SHP77 treated with DMSO at 0.1 percent for 48 hours (cell line): ENCODE measurements at places on chromosomes 5 and 9.

GRCh38 chr9:137030006-137030405 lies 1.9 kb downstream of the FUT7 start:
- DNase-seq = no peak

- no peak for DNase-seq
Observed at GRCh38 chr5:75639535-75640311, 28.5 kb downstream of the ANKDD1B start.

DNA sequence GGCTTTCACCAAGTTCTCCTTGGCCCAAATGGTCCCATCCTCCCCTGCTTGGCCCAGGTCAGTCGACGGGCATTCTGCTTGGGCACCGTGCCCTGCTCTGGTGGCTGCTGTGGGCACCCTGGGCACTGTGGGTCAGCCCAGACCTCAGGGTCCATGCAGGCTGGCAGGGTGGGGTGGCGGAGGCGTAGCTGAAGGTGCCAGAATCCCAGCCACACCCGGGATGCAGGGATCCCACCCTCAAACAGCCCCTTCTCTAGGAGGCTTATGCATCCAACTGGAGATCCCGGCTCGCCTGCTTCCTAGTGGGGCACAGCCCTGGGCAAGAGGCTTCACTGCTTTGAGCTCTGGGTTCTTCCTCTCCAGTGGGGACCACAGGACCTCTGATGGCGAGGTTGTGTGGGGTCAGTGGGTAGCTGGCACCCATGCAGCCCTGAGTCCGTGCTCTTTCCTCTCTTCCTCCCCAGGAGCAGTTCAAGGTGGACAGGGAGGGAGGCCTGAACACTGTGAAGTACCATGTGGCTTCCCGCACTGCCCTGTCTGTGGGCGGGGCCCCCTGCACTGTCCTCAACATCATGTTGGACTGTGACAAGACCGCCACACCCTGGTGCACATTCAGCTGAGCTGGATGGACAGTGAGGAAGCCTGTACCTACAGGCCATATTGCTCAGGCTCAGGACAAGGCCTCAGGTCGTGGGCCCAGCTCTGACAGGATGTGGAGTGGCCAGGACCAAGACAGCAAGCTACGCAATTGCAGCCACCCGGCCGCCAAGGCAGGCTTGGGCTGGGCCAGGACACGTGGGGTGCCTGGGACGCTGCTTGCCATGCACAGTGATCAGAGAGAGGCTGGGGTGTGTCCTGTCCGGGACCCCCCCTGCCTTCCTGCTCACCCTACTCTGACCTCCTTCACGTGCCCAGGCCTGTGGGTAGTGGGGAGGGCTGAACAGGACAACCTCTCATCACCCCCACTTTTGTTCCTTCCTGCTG lies 9.4 kb downstream of the B4GALT7 start:
- DNase-seq = no peak

- no peak for DNase-seq
Observed at GRCh38 chr5:176388003-176388443, 375 bp downstream of the NOP16 start.

GRCh38 chr5:75716715-75717081 lies 539 bp downstream of the POC5 start:
- DNase-seq = no peak

DNA sequence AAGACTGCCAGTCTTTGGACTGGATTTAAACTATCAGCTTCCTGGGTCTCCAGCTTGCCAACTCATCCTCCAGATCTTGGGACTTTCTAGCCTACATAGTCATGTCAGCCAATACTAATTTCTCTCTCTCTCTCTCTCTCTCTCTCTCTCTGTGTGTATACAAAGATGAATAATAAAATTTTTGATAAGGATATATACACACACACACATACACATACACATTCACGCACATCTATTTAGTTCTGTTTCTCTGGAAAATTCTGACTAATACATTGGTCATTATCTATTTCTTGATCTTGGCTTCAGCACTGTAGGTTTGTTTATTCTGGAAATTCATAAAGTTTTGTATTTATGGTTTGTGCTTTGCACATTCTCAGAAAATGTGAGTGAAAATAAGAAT lies 1606.2 kb upstream of the NUDT12 start:
- no peak for DNase-seq

- no peak for DNase-seq
Observed at GRCh38 chr9:83930881-83931280, 9.6 kb upstream of the KIF27 start.

GRCh38 chr5:72510610-72511181 lies 3.5 kb upstream of the ZNF366 start:
- no peak for DNase-seq

- DNase-seq = no peak
Observed at GRCh38 chr9:16515207-16515606, 355.3 kb downstream of the BNC2 start.

DNA sequence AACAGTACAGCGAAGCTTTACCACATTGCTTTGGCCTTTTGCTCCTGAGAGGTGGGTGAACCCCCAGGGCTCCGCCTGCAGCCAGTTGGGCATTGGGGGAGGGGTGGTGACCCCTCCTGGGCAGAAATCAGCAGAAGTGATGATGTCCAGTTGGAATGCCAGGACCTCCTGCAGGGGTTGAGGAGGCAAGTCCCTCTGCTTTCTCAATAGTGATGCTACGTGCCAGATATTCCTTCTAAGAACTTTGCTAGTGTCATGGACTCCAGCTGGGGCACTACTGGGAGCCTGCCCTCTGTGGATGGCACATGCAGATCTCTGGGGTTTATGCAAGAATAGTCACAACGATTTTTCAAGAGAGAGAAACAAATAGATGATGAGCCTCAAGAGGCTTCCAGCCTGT lies 95.6 kb downstream of the NDFIP1 start:
- DNase-seq = no peak

- no peak for DNase-seq
Observed at GRCh38 chr5:159514229-159514810, 184.0 kb upstream of the IL12B start.

GRCh38 chr5:64018966-64019365 lies 56.7 kb upstream of the HTR1A start:
- no peak for DNase-seq

DNA sequence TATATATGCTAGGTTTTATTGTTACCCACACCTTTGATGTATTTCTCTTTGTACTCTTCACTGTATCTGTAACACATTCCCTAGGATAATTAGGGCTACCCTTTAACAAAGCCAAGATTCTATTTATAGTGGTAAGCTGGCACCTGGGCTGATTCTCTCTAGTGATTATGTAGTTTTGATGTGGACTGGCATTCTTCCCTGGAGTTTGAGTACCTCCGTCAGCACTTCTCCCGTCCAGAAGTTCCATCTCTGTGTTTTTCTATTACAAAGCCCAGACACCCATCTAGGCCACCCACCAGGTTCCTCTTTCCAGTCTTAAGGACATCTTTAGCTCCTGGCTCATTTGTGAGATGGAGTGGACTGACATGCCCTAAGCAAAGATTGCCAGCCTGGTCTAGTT lies 55.9 kb upstream of the CDKN2B start:
- no peak for DNase-seq

DNA sequence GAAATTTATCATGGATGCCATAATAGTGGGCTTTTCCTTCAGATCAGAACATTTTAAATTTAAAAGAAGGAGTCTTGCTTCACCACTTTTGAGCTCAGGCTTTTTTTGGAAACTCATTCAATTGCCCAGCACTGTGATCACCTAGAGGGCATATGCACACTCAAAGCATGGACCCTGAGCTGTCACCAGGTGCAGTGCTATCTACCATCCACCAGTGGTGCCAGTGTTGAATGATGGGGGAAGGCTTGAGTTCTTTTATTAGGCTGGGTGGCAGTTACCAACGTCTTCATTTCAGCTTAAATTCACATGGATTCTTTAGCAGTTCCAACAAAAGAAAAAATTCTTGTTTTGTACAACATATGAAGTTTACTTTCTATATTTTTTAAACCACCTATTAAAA lies 164.1 kb downstream of the CFAP90 start:
- DNase-seq = no peak

- DNase-seq = no peak
Observed at GRCh38 chr9:98594546-98595160, 114.1 kb downstream of the GABBR2 start.

- DNase-seq = no peak
Observed at GRCh38 chr9:132673355-132673754, 3.1 kb downstream of the GTF3C4 start.

DNA sequence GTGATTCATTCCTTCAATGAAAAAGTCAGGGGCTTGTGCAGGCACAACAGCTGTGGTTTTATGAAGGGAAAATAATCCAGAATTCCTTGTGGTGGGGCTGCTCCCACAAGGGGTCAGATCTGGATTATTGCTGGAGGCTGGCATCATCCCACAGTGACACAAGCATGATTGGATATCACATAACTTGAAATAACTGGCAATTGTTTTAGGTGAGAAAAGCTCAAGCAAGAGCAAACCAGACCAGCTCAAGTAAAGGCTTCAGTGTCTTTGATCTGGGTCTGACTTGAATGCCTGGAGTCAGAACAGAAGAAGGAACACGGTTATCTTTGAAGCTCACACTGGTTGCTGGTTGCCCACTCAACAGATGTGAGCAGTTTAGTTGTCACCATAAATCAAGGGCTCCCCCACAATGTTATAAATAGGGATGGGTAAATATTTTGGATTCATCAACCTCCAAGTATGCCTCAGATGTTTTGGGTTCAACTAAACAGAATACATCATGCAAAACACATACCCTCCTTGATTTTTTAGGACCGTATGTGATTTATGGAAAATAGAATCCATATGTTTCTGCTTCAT lies 3.1 kb upstream of the ZNF474 start:
- DNase-seq = no peak

- DNase-seq = no peak
Observed at GRCh38 chr9:130806327-130806716, 28.7 kb upstream of the ABL1 start.

GRCh38 chr5:123810746-123811340 lies 298.9 kb downstream of the CSNK1G3 start:
- DNase-seq = no peak

- DNase-seq = no peak
Observed at GRCh38 chr5:150109921-150110320, 23.6 kb upstream of the CSF1R start.

DNA sequence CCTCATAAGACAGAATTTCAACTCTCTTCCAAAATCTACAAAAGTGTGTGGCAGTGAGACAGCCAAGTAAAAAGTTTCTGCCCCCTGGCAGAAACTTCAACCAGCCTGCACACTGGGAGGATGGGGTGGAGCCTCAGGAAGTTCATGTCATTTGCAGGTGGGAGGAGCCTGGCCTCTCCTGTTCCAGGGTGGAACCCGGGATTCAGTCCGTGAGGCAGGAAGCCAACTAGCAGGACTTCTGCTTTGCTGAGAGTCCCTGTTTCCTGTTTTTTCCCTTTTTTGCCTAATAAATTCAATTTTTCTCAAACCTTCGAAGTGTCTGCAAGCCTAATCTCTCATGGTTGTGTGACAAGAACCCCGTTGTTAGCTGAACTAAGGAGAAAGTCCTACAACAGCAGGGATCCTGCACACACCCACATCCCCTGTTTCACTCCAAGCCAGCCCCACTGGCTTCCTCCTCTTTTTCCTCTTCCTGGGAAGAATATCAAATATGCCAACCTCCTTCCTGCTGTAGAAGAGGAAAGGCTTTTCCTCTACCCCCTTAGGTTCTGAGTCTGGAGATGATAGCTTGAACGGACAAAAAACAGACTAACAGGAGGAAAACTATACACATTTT lies 69.3 kb downstream of the ALDH7A1 start:
- no peak for DNase-seq

- DNase-seq = no peak
Observed at GRCh38 chr5:98524773-98525172, 248.7 kb upstream of the RGMB start.

- DNase-seq = peak; percentile 8
Observed at GRCh38 chr9:16262477-16263261, 607.8 kb downstream of the BNC2 start.

DNA sequence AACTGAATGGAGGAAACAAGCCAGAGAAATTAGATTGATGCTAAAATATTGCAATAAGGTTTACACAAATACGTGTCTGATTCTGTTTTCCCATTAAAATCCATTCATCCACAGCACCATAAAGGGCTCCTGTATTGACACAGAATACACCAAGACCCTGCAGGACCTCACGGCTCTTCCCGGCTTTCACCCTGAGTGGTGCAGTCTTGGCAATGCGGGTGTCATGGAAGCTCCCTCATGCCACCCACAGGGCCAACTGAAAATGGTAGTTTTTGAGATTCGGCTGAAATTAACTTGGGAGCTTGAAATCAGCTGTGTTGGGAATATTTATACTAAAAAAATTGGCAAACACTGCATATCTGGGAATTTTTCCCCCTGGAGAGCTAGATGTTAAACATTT lies 17.3 kb upstream of the EXOC3 start:
- peak; percentile 52 for DNase-seq

GRCh38 chr9:78028926-78029325 lies 2.7 kb downstream of the GNAQ start:
- DNase-seq = no peak

- DNase-seq = no peak
Observed at GRCh38 chr5:173397516-173397915, 69.3 kb upstream of the STC2 start.

- DNase-seq = no peak
Observed at GRCh38 chr5:96004754-96005153, 43.1 kb upstream of the ELL2 start.

- no peak for DNase-seq
Observed at GRCh38 chr5:178323961-178324360, 91.4 kb upstream of the PHYKPL start.

DNA sequence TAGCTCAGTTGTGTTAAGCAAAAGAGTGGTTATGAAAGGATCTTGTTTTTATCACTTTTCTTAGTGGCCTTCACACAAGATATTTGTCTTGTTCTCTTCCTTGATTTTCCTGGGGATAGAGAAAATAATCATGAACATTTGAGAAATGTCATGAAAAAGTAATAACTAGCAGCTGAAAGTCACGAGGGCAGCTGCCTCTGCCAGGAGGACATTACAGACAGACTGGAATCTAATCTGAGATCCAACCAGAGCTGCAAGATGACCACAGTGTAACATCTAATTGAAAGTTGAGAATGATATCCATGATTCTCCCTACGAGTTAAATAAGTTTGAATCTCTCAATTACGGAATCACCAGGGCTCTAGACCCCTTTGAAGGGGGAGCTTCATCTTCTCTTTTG lies 274.9 kb downstream of the ARHGAP26 start:
- no peak for DNase-seq
